ENCODE measurements at places on chromosomes 6 and 20. TPM values are rescaled to one million over a fixed set of nuclear protein-coding genes. Genes with fewer than 3 reads are reported as not detected.

RIMS1 gene
- 0.17 TPM for total RNA-seq

DNA sequence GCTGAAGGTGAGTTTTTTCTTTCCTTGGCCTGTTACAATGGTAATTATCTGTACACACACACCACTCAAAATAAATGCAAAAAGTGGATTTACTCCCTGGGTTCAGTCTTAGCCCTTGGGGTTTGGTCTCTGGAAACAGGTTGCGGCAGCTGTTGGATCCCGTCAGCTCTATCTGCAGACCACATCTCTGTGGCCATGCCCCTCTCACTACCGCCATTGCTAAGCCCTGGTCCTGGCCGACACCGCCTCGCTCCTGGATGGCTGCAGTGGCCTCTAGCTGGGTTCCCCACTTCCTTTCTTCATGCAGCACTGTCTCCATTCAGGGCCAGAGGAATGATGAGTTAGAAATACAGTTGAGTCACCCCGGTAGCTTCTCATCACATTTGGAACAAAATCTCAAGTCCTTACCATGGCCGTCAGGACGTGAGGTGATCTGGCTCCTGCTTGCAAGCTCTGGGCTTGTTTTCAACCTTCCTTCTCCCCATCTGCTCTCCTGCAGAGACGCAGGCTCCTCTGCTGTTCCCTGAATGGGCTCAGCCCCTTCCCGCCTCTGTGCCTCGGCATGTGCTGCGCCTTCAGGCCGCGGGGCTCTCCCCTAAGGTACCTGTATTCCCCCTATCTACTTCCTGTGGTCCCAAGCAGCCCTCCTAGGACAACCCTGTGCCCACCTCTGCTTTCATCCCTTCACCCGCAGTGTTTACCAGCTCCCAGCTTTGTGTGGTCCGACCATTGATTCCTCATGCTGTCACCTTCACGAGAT is 38.0 kb downstream of the EFCAB8 start:
- DNase-seq: no peak

FOXS1 gene
- total RNA-seq: 0.51 TPM

- no peak for DNase-seq
Observed at GRCh38 chr20:23782366-23782983, 31.7 kb upstream of the CST1 start.

EPPIN gene
- not detected for total RNA-seq

ZSCAN23 gene
- 0.65 TPM for total RNA-seq

LTB gene
- total RNA-seq: 5.3 TPM

DNA sequence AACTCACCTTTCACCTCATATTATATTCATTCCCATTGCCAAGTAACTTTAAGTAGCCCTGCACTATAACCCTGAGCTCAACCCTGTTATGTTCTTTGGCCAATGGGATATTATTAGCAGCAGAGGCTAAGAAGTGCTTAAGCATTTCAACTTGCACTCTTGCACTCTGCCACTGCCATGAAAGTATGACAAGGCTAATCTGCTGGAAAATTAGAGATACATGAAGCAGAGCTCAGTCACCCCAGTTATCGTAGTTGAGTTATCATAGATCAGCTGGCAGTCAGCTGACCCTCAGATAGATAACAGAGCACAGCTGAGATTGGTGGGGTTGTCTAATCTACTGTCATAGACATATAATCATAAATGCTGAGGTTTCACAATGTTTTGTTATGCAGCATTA is 209.4 kb upstream of the RUNX2 start:
- no peak for DNase-seq

DNA sequence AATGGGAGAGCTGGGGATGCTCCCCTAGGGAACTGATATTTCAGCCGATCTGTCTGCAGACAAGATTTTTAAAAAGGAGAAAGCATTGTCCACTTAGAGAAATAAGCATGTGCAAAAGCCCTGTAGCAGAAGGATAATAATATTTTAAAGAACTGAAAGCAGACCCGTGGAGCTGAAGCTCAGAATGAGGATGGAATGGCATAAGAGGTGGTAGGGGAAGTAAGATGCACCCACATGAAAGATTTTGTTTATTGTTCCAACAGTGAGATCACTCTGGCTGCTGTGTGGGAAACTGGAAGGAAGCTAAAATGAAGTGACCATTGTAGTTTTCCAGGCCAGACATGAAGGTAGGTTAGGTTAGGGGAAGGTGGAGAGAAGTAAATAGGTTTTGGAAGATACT is 266.4 kb upstream of the PRDM1 start:
- no peak for DNase-seq

CGA gene
- not detected for total RNA-seq

GRCh38 chr6:16420337-16420714 is 181.9 kb downstream of the GMPR start:
- DNase-seq: no peak

GRCh38 chr20:38173237-38174156 is 8.4 kb upstream of the TGM2 start:
- DNase-seq: no peak

- no peak for DNase-seq
Observed at GRCh38 chr6:111653979-111654378, 48.3 kb upstream of the TRAF3IP2 start.

GRCh38 chr6:14072084-14072483 is 45.5 kb upstream of the CD83 start:
- DNase-seq: no peak

DNA sequence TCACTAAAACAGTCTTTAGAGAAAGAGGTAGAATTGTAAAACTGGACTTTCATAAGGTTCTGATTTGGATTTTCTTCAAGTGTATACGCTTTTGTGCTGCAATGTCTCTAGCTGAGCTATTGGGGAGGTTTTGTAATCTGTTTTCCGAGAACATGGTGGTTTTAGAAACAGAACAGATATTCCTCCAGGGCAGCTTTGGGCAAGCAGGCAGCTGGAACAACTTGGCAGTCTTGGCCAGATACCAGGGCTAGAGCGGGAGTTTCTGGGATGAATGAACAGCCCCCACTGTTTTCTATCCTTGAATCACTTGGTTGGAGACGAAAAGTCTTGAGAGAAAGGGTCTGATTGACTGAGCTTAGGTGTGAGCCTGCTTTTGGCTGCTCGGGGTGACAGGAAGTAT is 17.1 kb upstream of the ARMC2 start:
- no peak for DNase-seq

SRSF12 gene
- total RNA-seq: 0.17 TPM

- DNase-seq: no peak
Observed at GRCh38 chr6:11021714-11022113, 22.4 kb downstream of the ELOVL2 start.

VSX1 gene
- not detected for total RNA-seq
